ENCODE measurements at places on chromosomes 13 and 19.

DNA sequence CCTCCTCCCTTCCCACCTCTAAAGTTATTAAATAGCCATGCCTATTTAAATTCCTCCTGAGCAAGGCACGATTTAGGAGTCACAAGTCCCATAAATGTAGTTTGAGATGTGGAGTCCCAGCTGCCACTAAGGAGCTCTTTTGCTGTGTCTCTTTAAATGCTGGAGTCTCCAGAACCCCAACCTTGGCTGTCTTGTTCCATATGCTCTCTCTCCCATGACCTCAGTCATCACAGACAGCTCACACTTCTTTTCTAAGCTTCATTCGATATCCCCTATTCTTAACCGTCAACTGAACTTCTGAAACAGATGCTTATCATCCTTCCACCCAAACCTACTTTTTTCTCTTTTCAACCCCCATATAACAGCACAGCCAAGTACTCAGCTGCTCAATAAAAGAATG, 197.1 kb downstream of the VWA8 start:
- no peak for DNase-seq

DNA sequence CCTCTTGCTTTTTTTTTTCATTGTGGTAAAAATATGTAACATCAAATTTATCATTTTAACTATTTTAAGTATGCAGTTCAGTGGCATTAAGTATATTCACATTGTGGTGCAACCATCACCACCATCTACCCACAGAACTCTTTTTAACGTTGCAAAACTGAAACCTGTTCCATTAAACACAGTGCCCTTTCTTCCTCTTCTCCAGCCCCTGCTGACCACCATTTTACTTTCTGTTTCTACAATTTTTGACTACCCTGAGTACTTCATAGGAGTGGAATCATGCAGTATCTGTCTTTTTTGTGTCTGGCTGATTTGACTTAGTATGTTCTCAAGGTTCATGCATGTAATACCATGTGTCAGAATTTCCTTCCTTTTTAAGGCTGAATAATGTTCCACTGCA, 153.1 kb downstream of the FGF9 start:
- DNase-seq = no peak

- peak; percentile 87 for DNase-seq
Observed at GRCh38 chr13:106376401-106377112, 158.9 kb downstream of the EFNB2 start.

- no peak for DNase-seq
Observed at GRCh38 chr19:46296722-46297461, at the start of gene HIF3A. TSS of gene HIF3A (plus strand) at chr19:46297042. CDS start at chr19:46297077, 35 bp downstream.

DNA sequence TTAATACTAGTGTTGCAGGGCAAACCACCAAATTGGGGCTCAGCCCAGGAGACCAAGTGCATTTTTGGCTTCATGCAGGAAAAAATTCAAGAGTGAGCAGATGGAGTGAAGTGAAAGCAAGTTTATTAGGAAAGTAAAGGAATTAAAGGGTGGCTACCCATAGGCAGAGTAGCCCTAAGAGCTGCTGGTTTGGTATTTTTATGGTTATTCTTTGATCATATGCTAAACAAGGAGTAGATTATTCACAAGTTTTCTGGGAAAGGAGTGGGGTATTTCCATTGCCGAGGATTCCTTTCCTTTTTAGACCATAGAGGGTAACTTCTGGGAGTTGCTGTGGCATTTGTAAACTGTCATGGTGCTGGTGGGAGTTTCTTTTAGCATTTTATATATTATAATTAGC, 459.0 kb downstream of the KLF5 start:
- DNase-seq = no peak

DNA sequence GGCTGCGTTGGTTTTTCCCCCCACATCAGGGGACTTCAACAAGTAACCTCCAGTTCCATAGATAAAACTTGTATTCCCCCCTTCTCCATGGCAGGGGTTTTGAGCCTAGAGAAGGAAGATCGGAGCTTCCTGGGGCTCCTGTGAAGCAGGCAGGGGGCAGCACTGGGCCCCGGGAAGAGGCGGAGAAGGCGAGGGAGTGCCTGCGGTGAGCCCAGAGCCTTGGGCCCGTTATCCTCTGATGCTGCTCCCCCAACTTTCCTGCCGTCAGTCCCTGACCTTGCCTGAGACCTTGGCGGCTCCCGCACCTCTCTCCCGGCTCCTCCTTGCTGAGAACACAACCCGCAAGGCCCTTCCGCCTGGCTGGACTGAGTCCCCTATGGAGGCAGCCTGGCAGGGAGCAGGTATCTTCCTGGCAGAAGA, 2.5 kb downstream of the LIPE start:
- DNase-seq = no peak

- DNase-seq = peak; percentile 99
Observed at GRCh38 chr19:42075616-42076379, at the start of gene ZNF574. TSS of gene ZNF574 (plus strand) at chr19:42076166. CDS start at chr19:42078607, 2,441 bp downstream.

DNA sequence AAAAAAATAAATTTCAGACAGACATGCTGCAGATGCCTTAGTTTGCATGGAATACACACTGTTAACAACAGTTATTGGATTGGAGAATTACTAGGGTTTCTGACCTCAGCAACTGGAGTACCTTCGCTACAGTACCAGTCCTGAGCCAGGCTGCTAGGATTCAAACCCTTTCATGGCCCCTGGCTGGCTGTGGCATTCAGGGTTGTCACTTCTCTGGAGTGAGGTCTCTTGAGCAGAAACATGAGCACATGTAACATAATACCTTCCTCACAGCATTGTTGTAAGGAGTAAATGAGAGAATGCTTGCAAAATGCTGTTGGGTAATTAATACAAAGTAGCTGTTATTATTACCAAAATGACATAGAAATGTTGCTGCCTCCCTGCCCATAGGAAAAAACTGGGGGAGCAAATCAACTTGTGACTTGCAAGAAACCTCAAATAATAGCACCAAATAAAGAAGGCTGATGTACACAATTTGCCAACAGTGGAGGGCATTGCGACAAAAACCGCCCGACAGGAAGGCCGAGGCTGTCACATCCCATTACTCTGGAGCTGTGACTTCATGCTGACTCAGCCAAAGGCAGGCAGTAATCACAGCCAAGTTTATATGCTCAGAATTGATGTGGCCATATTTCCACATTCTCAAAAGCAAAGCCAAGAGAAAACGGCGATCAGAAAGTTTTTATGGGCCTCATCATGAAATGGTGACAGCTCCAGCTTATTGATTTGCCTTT, 100.4 kb downstream of the RFC3 start:
- DNase-seq = peak; percentile 76

GRCh38 chr19:41928754-41929535, 696 bp upstream of the ERFL start:
- DNase-seq = no peak

GRCh38 chr19:57037556-57037955, 82.2 kb upstream of the USP29 start:
- DNase-seq = no peak

DNA sequence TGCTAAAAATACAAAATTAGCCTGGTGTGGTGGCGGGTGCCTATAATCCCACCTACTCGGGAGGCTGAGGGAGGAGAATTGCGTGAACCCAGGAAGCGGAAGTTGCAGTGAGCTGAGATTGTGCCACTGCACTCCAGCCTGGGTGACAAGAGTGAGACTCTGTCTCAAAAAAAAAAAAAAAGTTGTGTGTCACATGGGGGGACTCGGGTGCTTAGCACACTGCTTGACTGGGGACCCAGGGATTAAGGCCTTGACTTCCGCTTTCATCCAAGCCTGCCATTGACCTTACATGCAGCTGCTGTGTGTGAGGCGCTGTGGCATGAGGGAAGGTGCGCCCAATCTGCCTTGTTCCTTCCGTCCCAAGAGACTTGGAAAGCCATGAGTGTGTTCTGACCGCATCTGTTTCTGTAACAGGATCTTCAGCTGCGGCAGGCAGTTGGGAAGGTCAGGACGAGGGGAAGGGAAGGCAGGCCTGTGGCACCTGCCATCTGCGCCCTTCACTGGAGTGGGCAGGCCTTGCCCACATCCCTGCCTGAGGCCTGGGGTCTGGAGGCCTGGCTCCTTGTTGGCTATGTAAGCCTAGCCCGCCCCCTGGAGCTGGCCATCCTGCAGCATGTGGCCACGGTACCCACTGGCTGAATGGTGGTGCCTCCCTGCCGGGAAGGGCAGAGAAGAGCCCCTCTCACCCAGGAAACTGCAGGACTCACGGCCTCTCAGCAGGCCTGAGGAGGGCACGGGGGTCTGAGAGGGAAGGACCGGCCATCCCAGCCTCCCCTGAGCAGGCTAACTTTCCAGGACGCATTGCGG, 23.0 kb downstream of the PPP1R37 start:
- no peak for DNase-seq

- DNase-seq = no peak
Observed at GRCh38 chr13:98568918-98569317, 8.0 kb downstream of the STK24 start.

GRCh38 chr19:16571822-16572331, 338 bp downstream of the SLC35E1 start:
- peak; percentile 24 for DNase-seq

- DNase-seq = no peak
Observed at GRCh38 chr13:110194451-110194850, 112.5 kb downstream of the COL4A1 start.

GRCh38 chr13:110471156-110471832, 90.2 kb downstream of the RAB20 start:
- DNase-seq = peak; percentile 5

DNA sequence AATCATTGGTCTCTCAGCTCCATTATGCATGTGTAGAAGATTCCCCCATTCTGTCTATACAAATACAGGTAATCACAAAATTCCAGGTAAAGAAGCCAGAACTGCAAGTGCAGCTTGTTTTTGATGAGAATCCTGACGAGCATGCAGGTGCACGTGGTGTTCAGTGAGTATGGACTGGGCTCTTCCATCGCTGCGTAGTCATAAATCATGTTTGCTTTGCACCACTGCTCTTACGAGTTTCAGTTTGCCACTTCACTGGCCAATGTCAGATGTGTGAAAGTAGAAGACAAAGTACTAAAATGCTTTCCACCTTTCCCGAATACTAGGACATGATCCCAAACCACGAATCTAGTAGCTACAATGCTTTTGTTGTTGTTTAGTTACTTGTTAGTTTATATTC, 390.7 kb downstream of the LIG4 start:
- DNase-seq = no peak

DNA sequence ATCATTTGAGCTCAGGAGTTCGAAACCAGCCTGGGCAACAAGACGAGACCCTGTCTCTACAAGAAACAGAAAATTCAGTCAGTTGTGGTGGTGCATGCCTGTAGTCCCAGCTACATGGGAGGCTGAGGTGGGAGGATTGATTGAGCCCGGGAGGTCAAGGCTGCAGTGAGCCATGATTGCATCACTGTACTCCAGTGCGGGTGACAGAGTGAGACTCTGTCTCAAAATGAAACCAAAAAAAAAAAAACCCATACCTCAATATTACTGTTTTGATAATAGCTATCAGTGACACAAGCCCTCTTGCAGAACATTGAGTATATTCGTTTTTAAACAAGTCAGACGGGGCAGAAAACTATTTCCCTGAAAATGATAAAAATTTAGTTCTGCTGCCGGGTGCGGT, 16.2 kb downstream of the ZNF791 start:
- no peak for DNase-seq

- no peak for DNase-seq
Observed at GRCh38 chr19:31347828-31348392, 1.3 kb downstream of the TSHZ3 start.

DNA sequence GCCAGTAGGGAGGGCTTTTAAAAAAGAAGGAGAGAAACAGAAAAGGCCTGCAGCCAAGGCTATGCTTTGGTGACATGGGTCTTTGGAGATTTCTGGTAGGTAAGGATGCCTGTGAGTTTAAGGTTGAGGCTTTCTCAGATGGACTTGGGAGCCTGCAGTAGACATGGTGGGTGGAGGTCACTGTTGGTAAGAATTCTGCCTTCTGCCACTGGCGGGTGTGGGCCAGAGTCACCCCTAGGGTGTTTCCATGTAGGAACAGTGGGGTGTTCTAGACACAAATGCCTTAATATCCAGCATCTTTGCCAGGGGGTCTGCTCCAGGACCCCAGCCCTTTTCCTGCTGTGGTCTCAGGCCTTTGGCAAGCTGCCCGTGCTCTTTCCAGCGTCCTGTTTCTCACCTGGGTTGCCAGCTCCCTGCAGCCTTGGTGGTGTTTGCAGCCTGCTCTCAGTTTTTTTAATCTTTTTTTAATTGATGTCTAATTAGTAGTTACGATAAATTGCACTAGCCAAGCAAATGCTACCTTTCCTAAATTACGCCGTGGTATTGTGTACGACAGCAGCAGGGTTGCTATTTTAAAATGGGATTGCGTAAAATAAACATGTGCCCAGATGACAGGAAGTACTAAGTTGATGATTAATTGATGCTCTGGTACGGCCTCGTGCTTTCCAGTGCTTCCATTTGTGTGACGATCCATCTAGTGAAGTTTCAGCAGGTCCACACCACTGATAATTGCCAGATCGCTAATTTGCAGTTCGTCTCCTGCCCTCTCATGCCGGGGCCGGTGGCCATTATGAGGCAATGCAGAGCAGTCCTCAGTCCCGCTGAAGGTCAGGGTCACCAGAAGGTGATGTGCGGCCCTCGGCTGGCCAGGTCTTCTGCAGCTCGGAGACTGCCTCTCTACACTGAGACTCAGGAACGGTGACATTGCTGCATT, 35.3 kb upstream of the NPAS1 start:
- no peak for DNase-seq

DNA sequence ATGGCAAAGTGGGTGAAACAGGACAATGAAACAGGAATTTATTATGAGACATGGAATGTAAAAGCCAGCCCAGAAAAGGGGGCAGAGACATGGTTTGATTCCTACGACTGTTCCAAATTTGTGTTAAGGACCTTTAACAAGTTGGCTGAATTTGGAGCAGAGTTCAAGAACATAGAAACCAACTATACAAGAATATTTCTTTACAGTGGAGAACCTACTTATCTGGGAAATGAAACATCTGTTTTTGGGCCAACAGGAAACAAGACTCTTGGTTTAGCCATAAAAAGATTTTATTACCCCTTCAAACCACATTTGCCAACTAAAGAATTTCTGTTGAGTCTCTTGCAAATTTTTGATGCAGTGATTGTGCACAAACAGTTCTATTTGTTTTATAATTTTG, 8.6 kb downstream of the CLN5 start:
- no peak for DNase-seq

GRCh38 chr19:29606420-29606747, 301 bp downstream of the POP4 start:
- DNase-seq = no peak

DNA sequence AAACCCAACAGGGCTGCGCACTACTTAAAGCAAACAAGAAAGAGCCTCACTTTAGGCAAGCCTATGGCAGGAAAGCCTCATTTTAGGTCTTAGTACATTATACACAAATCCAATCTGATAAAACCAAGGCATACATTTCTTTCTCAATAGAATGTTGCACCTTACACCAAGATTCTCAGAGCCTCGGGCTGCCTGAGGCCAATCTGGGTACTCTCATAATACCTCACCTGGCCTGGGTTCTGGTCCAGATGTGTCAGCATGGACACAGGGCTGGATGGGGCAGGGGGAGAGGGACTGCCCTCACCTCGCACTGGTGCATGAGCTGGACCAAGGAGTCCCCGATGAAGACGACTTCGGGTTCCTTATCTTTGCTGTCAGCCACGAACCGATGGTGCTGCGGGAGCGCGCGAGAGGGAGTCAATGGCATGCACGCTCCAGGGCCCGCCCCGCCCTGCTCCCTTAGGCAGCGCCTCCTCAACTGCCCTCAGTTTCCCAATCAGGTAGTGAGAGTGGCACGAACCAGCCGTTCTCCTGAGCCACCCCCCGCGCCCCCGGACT, at the start of gene PRR19:
TSS of gene PRR19 (plus strand) at position 487 of the 558 bp plus-strand sequence. CDS start 7,453 bp downstream, outside the sequence.
- DNase-seq = no peak

- no peak for DNase-seq
Observed at GRCh38 chr19:17926044-17926443, 6.8 kb upstream of the CCDC124 start.

- no peak for DNase-seq
Observed at GRCh38 chr13:27403727-27404385, 20.6 kb upstream of the GTF3A start.

Measured in kidney capillary endothelial cell (primary cell).